ENCODE measurements at places on chromosomes 1 and 21.
A peak's percentile ranks its signal among the peaks of the same experiment; 100 is the strongest.

DNA sequence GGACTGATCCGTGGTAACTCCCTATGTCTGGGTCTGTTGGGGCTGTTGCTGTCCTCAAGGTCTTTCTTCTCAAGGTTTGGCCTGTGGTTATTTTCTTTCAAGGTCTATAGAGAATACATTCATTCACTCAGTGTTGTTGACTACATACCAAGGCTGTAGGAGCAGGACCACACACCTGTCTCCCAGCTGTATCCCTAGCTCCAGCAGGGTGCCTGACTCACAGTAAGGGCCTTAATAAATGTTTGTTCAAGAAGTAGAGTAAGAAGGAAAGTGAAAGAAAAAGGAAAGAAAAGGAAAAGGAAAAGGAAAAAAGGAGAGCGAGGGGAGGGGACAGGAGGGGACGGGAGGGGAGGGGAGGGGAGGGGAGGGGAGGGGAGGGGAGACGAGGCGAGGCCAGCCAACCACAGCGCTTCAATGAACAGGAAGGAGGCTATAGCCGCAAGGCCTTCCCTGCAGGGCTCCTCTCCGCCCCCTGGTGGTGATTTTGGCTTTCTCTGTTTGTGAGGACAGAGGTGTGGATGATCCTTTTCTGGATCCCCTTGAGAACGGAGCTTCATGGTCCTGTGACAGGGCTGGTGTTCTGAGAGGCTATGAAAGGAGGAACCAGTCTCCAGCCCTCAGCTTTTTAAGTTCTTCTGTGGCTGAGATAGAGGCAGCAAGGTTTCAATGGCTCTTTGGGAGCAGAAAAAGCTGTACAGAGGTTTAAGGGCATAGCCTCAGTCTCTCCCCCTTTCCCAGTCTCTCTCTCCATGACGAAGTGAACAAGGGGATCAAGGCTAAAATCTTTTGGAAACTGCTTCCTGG lies 30.6 kb upstream of the LCE5A start:
- peak; percentile 7 for DNase-seq

GRCh38 chr1:104765085-104765484 lies 1015.4 kb downstream of the AMY1C start:
- no peak for DNase-seq

- DNase-seq = no peak
Measured at GRCh38 chr1:39759436-39759726, 11.8 kb downstream of the OXCT2 start.

- DNase-seq = no peak
Measured at GRCh38 chr1:1593834-1594601, 5.9 kb downstream of the FNDC10 start.

DNA sequence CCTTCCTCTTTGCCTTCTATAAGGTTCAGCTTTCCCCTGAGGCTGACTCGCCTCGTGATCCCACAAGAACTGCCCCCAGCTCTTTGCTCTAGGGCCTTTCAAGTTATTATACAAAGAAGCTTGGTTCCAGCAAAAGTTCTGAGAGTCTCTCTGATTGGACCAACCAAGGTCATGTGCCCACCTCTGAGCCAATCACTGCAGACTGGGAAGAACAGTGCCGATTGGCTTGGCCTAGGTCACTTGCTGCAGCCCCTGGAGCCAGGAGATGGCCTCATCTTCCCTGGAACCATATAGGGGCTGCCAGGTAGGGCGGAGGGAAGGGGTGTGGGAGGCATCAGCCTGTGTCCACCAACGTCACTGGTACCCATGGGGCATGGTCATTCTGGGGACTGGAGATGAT lies 22.8 kb downstream of the TAS1R2 start:
- DNase-seq = no peak

- no peak for DNase-seq
Measured at GRCh38 chr1:19274636-19275035, 13.9 kb downstream of the AKR7A3 start.

DNA sequence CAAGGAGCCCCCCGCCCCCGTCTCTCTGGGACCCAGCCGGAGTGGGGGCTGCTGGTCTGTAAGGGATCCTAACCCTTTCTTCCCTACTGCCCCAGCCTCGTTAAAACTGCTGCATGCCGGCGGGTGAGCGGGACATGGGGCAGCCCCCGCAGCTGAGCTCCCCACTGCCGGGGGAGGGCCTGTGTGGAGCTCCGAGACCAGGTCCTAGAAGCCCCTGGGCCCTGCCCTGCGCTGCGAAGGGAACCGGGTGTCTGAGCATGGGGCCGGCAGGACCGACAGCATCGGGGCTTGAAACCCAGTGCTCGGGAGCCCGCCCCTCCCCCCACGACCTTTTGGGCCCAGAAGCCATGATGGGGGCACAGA lies 9.2 kb upstream of the COL6A1 start:
- no peak for DNase-seq

DNA sequence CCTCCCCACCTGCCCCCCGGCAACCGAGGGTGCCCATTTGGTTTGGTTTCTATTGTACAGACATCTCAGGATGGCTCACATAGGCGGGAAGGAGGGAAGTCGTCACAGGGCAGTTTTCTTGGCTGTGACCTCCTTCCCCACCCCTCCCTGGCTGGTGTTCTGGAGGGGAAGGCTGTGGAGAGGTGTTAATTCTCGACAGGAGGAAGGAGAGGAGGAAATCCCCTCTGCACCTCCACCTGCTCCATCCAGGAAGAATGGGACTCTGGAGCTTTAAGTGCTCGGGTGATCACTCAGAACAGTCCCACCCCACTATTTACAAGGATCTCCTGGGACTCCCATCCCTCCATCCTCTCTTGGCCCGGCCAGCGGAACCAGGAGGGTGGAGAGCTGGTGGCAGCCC lies 7.6 kb downstream of the MEX3A start:
- DNase-seq = no peak

DNA sequence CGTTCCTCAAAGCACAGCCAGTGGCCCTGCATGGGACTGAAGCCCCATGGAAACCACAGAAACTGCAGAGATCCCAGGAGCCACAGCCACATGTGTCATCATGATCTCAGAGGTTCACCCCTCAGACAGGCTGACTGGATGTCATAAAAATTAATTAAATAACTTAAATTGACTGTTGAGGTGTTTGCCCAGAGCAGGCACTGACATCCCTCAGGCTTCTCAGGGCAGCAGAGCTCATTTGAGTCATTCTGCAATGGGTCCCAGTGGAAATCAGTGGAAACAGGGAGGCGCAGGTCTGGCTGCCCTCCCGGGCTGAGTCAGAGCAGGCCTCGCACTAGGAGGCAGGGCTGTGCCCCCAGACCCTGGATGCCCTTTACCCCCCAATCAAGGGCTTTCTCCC lies 135.1 kb downstream of the CDC7 start:
- DNase-seq = no peak

DNA sequence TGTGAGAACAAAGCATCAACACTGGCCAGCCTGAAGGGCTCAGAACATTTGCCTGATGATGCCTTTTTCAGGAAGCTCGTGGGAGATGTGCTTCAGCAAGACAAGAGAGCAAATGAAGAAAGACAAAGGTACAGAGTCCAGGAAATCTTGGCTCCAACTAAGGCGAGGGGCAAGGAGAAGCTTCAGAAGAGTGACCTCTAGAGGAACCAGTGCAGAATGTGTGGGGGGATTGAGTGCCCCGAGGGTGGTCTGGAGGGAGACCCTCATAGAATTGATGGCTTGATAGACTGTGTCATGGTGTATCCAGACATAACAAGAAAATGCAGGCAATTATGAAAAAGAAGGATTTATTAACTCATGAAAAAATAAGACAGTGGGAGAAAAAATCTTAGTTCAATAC lies 15.3 kb upstream of the NLRP3 start:
- no peak for DNase-seq

- no peak for DNase-seq
Measured at GRCh38 chr1:115839029-115839678, 1.8 kb downstream of the NHLH2 start.

GRCh38 chr21:26124421-26124833 lies 46.1 kb downstream of the APP start:
- DNase-seq = no peak

DNA sequence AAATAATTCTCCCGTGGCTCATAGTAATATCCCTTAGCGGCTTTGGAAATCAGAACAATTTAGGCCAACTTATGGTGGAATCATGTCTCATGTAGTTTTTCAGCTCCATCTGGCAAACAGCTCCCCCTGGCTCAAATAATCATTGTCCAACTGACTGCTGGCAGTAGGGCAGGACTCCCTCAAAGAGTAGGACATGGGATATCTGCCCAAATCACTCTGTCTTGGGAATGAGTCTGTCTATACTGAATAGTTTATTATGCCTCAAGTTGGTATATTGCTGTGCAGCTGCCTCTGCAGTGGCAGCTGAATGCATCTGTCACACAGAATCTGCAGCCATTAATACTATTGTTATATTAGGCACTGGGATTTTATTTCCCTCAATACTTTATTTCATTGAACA lies 255.7 kb downstream of the COL11A1 start:
- no peak for DNase-seq

GRCh38 chr21:40331172-40331571 lies 463.9 kb downstream of the PCP4 start:
- no peak for DNase-seq

- no peak for DNase-seq
Measured at GRCh38 chr1:221089273-221089672, 210.0 kb downstream of the HLX start.

DNA sequence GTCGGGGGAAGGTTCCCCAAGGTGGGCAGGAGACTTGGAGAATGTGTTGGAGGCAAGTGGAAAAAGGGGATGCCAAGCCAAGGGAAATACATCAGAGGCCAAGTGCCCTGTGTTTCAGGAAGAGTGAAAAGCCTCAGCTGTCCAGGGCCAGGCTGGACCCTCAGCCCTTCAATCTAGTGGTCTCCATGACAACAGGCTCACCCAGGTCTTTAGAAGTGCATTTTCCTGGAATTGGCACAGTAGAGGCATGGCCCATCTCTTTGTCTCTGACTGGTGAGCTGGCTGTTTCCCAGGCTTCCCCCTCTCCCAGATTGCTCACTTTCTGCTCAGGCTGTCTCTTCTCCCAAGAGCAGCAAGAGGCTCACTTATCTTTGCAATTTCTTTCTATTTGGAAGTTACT lies 10.4 kb upstream of the RHBG start:
- no peak for DNase-seq
